ENCODE measurements at places on chromosomes 1 and 21.

GRCh38 chr1:79827446-79827845 is 820.9 kb upstream of the ADGRL4 start:
- DNase-seq = no peak

DNA sequence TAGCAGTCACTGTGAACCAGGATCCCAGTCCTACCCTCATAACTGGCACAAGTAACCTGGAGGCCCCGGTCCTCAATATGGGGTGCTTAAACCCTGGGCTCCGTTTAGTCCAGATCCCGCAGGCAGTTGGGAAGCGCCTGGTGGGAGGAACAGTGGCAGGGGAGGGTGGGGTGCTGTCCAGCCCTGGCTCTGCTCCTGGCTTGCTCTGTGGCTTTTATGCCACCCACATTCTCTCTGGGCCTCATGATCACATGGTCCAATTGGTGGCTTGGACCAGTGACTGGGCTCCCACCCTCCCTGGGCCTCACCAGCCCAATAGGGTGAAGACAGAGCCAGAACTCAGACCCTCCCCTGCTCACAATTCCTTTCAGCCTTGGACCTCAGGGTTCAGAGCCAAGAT is 2.9 kb downstream of the CD164L2 start:
- no peak for DNase-seq

DNA sequence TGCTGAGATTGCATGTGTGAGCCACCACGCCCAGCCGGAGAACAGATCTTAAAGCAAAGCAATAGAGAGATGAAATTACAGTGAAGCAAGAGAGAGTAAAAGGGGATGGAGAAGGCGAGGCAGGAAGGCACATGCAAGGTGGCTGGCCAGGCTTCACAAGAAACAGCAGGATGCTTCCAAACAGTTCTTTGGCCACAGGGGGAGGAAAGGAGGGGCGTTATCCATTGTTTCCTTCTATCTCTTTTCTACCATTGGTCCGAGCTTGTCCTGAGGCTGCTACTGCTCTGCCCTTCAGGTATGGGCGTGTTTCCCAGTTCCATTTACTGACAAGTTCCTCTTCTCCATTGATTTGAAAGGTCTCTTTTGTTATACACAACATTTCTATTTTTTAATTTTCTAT is 33.7 kb upstream of the PARP1 start:
- no peak for DNase-seq

- no peak for DNase-seq
Measured at GRCh38 chr1:219041818-219042217, 131.9 kb upstream of the LYPLAL1 start.

DNA sequence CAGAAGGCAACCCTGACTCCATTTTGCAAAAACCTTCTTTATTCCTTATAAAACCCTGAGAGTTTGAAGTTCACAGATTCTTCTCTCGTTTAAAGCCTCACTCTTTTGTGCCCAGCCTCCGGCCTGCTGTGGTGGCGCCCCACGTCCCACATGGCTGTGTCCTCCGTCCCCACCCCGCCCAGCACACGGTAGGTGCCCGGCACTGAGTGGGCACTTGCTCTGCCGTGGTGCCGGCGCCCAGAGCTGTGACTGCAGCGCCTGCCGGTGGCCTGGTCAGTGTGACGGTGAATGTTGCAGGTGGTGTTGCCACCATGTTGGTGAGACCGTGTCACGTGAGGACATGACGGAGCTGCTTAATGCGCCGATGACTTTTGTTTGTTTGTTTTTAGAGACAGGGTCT is 9.4 kb downstream of the ATAD3A start:
- DNase-seq = no peak

GRCh38 chr1:107776900-107777663 is 187.9 kb downstream of the VAV3 start:
- peak; percentile 38 for DNase-seq

- DNase-seq = no peak
Measured at GRCh38 chr1:23118407-23118806, 50.2 kb downstream of the LUZP1 start.

DNA sequence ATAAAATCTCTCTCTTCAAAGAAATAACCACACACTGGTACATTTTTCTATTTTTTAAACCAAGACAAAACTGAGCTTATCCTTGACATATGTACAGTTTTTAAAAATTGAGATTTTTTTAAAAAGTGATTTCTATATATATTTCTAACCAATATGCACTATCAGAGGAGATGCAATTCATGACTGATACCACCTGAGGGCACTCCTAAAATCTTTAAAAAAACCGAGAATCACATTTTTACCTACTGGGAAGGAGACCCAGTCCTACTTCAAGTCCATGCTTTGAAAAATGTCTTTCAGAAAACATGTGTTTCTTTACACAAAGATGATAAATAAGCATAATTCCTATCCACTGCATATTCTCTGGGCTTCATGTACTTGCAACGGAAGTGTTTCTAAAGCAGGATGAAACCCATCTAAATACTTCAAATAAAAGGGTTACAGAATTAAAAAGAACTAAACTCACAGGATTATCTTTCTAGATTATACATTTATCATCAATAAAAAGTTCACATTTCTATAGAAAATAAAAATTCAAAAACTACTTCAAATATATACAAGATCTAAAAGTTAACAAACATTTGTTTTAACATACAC is 98.6 kb downstream of the ENAH start:
- no peak for DNase-seq

DNA sequence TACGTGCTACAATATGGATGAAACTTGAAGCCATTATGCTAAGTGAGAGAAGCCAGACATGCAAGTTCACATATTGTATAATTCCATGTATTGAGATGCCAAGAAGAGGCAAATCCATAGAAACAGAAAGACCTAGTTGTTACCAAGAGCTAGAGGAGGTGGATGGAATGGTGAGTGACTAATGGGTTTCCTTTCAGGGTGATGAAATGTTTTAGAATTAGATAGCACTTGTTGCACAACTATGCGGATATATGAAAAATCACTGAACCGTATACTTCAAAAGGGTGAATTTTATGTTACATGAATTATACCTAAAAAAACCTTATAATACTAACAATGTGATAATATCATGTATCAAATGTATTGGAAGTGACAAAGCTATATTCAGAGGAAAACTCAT is 18.1 kb downstream of the EPHA10 start:
- no peak for DNase-seq

- no peak for DNase-seq
Measured at GRCh38 chr1:190289897-190290296, 187.8 kb downstream of the BRINP3 start.

GRCh38 chr1:53115403-53116306 is 26.8 kb downstream of the SLC1A7 start:
- DNase-seq = peak; percentile 99

- DNase-seq = no peak
Measured at GRCh38 chr1:6025269-6026094, 20.2 kb upstream of the KCNAB2 start.

DNA sequence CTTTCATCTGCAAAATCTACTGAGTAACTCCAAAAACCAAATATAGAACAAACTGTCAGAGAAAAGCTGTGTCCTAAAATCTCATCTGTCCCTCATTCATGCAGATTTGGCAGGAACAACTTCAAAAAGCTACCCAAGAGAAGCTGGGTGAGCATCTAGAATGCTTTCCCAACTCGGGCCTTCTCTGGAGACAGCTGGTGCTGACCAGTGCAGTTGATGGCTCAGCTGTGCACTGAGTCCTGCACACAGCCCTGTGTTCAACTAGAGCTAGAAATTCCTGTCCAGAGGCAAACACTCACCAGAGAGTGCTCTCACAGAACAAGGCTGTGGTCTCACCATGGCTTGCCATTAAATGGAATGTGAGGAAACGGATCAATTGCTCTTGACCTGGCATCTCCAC is 202.8 kb downstream of the ASTN1 start:
- DNase-seq = no peak

DNA sequence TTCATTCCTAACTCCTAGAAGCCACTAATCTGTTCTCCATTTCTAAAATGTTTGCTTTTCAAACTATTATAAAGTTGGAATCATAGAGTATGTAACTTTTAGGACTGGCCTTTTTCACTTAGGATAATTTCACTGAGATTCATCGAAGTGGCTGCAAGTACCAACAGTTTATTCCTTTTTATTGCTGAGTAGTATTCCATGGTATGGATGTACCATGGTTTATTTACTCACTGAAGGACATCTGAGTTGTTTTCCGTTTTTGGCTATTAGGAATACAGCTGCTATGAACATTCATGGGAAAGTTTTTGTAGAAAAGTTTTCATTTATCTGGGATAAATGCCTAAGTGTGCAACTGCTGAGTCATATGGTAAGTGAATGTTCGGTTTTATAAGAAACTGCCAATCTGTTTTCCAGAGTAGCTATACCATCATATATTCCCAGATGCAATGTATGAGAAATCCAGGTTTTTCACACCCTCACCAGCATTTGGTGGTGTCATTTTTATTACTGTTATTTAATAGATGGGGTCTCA is 66.3 kb downstream of the SLC27A3 start:
- DNase-seq = no peak

- no peak for DNase-seq
Measured at GRCh38 chr1:2400950-2401649, 9.5 kb downstream of the RER1 start.

GRCh38 chr1:116760487-116760886 is 6.3 kb downstream of the CD2 start:
- DNase-seq = no peak

- no peak for DNase-seq
Measured at GRCh38 chr1:3096345-3096744, 27.3 kb downstream of the PRDM16 start.

- DNase-seq = no peak
Measured at GRCh38 chr1:63973005-63973419, 199.2 kb downstream of the ROR1 start.

DNA sequence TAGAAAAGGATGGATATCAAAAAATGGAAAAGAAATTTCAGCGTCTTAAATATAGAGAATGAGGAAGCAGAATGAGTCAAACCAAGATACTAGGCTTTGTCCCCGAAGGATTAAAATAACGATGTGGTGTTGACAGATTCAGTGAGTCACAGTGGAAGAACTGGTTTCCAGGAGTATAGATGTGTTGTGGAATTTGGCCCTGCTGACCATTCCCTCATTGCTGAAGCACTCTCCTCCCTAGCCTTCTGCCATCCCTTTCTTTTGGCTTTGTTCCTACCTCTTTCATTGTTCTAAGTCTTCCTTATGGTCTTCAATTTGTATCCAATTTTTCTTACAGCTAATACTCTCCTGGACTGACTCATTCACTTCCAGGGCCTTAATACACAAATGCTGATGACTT is 23.1 kb upstream of the USP25 start:
- DNase-seq = no peak

DNA sequence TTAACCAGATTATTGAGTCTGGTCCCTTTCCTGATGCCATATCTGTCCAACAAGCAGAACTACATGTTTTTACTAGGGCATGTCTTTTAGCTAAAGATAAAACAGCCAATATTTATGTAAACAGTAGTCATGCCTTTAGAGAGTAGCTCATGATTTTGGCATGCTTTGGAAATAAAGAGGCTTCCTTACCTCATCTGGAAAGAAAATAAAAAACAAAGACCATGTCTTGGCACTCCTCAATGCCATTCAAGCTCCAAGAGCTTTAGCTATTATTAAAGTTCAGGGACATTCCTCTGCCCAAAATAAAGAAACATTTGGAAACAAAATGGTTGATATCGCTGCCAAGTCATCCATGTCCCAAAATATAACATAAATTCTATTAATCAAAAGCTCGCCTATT is 202.4 kb downstream of the URB2 start:
- no peak for DNase-seq

DNA sequence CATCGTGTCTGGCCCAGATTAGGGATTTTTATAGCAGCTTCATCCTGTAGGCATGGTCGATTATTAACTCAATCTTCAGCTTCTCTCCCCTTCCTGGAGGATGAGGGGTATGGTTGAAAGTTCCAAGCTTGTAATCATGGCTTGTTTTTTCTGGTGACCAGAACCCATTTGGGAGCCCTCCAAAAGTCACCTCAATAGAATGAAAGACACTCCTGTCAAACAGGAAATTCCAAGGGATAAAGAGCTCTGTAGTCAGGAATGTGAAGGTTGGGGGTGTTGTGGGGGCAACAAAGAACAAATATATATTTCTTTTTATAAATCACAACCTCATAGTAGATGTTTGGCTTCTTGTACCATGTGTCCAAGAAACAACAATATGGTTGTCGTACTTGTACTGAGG is 212.7 kb upstream of the ESRRG start:
- no peak for DNase-seq

All from NCI-H82 (cell line).